ENCODE measurements at places on chromosomes 5 and 9. TPM values are rescaled to one million over a fixed set of nuclear protein-coding genes. Genes with fewer than 3 reads are reported as not detected.

Gene DAB2IP
- 38.2 TPM for total RNA-seq

Gene SOHLH1
- not detected for total RNA-seq

Gene CTNNA1
- total RNA-seq, result 373 TPM

Gene RNF183
- total RNA-seq, result not detected

Gene GRIA1
- not detected for total RNA-seq

Gene N4BP3
- total RNA-seq, result 3.1 TPM
